ENCODE measurements at places on chromosomes 2 and 18.

DNA sequence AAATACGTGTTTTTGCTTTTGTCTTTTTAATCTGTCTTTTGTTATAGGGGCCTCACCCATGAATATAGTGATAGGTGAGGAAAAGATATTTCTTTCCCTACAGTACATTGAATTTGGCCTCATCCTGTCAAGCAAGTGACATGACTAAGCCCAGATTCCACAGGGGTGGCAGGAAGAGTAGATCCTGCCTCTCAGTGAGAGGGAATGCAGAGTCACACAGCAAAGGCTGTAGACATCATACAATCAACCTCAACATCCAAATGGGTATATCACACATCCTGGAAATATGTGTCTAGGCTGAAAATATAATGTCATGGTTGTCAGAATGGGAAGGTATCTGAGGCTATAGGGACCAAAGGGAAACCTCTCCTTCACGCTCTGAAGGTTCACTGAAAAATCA, 269.6 kb downstream of the CDH20 start:
- no peak for DNase-seq

- DNase-seq, result no peak
These were observed at the start of gene ADRA2B for GRCh38 chr2:96116424-96116878. ADRA2B (minus strand) TSS chr2:96116571; CDS start chr2:96116149, 422 bp downstream.

DNA sequence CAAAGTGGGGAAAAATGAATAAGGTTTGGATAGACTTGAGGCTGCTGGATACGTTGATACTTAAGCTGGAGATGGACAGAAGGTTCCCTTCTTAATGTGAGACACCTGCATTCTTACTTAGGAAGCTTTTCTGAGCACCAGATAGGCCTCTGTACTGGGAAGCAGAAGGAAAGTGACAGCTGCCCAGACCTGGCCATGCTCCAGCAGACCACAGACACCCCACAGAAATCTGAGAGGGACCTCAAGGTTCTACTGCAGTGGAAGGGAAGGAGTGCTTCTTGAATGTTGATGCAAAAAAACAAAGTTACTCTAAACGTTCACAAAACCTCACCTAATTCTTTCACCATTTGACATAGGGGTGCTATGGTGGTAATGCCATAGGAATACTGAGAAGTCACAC, 642.1 kb upstream of the ID2 start:
- DNase-seq, result no peak

- no peak for DNase-seq
These were observed 104.4 kb upstream of the SMAD2 start for GRCh38 chr18:48034651-48035555.

- DNase-seq, result no peak
These were observed 2.5 kb upstream of the RAB27B start for GRCh38 chr18:54825601-54826344.

DNA sequence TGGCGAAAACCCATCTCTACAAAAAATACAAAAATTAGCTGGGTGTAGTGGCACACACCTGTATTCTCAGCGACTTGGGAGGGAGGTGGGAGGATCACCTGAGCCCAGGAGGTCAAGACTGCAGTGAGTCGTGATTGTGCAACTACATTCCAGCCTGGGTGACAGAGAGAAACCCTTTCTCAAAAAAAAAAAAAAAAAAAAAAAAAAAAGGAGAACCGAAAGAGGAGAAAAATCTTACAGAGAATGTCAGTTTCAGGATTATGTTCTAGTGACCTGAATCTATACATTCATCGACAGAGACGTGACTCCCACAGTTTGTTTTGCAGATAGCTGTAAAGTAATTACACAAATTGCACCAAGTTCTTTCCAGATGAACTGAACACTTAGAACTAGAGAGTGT, 187.8 kb downstream of the FTCDNL1 start:
- DNase-seq, result no peak

GRCh38 chr2:184032983-184033382, 565.3 kb upstream of the ZNF804A start:
- no peak for DNase-seq

DNA sequence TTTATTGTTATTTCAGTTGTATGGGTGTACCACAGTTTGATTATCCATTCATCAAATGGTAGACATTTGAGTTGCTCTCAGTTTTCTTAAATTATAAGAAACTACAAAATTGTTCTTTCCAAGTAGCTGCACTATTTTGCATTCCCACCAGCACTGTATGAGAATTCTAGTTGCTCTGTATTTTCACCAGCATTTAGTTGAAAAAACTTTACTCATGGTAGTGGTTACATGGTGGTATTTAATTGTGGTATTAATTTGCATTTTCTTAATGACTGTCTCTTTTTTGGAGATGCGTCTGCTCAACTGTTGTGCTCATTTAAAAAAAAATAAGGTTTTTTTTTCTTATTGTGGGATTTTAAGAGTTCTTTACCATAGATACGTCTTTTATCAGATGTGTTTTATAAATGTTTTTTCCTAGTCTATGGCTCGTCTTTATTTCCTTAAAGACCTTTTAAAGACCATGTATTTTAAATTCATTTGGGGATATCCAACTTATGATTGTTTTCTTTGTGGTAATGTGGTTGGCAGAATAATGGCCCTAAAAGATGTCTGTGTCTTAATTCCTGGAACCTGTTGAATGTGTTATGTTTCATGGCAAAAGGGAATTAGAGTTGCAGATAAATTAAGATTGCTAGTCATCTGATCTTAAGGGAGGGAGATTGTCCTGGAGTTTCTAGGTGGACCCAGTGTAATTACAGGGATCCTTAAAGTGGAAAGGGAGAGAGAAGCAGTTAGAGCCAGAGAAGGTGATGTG, 37.4 kb downstream of the UBE2F start:
- DNase-seq, result no peak

DNA sequence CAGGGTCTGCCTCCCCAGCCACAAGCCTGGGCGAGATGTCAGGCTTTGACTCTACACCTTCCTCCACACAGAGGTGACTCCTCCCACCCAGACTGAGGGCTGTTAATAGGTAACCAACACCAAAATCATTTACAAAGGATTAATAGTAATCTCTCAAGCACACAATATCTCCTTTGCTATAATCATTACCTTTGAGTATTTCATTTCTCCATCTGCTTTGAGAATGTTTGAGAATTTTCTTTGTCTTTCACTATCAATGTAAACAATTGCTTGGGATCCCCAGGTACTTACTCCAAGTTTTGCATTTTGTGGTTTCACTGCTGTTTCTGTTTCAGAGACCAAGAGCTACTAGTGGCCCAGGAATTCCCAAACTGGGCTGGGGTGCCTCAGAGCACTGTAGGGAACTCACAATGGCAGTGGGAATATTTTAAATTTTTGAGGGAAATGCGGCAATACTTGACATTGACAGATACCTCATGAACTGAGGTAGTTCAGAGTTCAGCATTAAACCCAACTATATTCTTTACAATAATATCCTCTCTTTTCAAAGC, 166.4 kb upstream of the MGAT5 start:
- no peak for DNase-seq
